Hematopoietic multipotent progenitor cell treated with erythropoietin and hydrocortisone succinate and interleukin-3 and kit ligand, for 8 days (in vitro differentiated cells): ENCODE measurements at places on chromosomes 4 and X.

DNA sequence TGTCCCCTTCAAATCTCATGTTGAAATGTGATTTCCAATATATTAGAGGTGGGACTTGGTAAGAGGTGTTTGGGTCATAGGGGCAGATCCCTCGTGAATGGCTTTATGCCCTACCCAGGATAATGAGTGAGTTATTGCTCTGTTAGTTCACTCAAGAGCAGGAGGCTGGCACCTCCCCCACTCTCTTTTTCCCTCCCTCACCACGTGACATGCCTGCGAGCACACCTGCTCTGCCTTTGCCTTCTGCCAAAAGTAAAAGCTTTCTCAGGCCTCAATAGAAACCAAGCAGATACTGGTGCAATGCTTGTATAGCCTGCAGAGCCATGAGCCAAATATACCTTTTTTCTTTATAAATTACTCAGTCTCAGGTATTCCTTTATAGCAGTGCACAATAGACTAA lies 286.3 kb upstream of the UGT8 start:
- DNase-seq, result no peak

- no peak for DNase-seq
Observed at GRCh38 chrX:121114691-121115090, 67.3 kb downstream of the GLUD2 start.

GRCh38 chrX:95076449-95076848 lies 1402.4 kb downstream of the FAM133A start:
- DNase-seq, result peak; percentile 25

GRCh38 chrX:106740193-106740780 lies 13.8 kb downstream of the RNF128 start:
- no peak for DNase-seq
